ENCODE measurements at places on chromosomes 16 and 17.
A peak's percentile ranks its signal among the peaks of the same experiment; 100 is the strongest.

DNA sequence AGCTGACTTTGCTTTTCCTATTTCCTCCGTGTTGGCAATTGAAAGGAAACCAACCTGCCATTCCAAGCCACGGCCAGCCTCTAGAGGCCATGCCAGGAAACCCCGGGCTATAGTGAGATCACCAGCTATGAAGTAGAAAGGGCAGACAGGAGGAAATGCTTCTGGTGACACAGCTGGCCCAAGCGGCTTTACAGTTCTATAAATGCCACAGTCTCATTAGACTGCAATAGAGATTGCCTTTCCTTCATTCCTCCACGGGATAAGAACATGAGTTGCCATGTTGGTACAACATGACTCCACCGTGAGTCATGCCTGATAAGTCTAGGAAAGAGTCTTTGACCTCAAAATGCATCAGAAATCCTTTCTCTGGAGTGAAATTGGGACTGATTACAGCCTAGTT is 384.9 kb downstream of the GRIN2A start:
- no peak for DNase-seq

DNA sequence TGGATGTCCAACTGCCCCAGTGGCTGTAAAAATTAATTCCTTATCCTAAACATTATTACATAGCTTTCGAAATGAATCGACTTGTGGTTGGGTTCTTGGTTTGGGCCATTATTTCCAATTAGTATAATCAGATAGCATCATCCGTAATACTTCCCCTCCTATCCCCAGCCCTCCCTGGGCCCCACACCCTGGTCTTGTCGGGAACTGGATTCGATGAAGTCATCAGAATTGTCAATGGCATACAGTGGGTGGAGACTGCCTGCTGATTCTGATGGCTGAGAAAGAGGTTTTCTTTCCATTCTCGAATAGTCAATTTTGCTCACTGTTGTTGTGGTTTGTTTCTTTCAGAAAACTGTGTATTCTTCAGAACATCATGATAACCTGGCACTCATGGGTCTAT is 395.1 kb downstream of the SEC14L1 start:
- DNase-seq = no peak

GRCh38 chr17:63531022-63531965 is 8.1 kb downstream of the KCNH6 start:
- no peak for DNase-seq

DNA sequence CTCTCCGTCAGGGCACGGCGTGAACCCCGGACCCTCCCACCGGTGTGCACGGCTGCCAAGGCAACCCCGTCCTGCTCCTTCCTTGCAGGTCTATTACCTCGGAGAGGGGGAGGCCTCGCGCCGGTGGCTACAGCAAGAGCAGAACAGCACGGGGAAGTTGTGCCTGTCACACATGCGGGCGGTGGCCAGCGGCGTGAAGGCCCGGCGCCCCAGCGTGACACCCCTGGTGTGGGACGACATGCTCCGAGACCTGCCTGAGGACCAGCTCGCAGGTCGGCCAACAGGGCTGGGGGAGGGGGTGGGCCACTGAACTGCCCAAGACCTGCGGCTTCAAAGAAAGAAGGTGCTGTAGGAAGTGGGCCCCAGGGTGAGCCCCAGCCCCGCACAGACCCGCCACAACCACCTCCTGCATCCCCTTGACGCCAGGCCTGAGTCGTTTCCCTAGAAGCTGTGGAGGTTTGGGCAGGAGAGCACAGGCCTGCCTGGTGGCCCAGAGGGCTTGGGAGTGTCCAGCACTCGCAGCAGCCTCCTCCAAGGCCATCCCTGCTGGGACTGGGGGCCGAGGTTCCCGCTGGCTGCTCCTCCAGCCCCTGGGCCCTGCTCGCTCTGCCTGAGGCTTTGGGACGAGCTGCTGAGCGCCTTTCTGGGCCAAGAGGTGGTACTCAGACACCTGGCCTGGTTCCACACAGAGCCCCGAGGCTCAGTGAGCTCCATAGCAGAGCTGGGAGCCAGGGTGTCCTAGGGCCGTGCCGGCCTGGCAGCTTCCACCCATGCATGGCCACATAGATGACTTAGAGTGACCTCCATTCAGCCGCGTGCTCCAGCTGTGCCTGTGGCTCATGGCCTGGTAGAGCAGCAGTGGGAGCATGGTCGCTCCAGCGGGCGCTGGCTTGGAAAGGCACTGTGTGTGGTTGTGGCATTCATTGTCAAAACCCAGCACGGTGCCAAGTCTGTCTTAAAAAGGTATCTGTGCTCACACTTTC is 14.7 kb downstream of the CYBC1 start:
- DNase-seq = no peak

DNA sequence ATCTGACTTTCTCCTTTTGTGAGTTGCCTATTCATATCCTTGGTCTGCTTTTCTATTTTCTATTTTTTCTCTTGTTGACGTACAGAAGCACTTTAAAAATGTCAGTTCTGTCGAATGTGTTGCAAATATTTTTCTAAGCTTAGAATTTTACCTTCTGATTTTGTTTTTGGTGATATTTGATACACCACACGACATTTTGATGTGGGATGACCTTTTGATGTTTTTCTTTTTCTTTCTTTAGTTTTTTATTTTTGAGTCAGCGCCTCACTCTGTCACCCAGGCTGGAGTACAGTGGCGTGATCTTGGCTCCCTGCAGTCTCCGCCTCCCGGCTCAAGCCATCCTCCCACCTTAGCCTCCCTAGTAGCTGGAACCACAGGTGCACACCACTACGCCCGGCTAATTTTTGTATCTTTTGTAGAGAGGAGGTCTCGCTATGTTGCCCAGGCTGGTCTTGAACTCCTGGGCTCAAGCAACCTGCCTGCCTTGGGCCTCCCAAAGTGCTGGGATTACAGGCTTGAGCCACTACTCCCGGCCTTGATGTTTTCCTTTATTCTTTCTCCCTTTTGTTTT is 39.6 kb downstream of the WSB1 start:
- no peak for DNase-seq

- DNase-seq = no peak
These were observed 9.6 kb downstream of the SLC7A6 start for GRCh38 chr16:68273896-68274295.

DNA sequence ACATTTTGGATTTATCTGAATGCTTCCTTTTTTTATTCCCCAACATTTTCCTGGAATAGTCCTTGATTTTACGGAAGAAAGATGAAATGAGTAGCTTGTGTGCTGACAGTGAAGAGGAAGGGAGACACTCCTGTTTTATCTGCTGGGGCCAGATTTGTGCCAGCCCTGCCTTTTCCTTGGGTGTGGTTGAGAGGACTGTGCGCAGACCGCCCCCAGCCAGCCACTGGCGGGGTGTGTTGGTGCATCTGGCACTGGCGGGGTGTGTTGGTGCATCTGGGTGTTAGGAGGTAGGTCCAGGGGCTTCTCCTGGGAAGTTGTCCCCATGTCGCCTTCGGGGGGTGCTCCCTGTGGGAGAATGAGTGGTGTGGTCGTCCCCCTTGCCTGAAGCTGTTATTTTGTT is 39.5 kb downstream of the RAP1GAP2 start:
- no peak for DNase-seq

- DNase-seq = no peak
These were observed 3.3 kb downstream of the GOT2 start for GRCh38 chr16:58730724-58731370.

DNA sequence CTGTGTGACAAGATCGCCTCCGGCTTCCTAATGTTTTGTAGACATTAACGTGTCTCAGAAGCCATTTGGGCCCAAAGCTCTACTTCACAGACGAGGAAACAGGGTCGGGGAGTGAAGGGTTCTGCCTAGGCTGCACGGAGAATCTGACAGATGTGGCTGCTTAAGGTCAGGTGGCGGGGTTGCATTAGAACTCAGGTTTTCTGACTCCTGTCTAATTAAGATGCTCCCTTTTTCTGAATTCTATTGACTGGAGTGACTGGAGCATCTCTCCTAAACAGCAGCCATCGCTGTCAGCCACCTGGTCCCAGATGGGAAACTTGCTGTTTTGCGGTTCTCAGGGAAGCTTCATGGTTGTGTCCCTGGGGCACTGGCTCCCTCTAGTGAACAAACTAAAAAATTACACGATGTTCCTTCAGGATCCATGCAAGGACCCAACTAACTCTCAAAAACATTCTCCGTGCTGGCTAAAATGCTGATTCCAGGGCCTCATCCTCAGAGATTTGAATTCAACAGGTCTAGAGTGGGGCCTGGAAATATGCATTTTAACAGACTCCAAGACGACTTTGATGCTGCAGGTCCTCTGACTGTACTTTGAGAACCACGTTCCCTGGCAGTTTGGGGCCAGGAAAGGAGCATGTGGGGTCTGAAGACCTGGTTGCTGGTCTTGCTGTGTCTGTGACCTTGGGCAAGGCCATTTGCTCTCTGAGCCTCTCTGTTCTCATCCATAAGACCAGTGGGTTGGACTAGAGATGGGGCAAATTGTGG is 117.4 kb downstream of the IRF8 start:
- DNase-seq = peak; percentile 63

DNA sequence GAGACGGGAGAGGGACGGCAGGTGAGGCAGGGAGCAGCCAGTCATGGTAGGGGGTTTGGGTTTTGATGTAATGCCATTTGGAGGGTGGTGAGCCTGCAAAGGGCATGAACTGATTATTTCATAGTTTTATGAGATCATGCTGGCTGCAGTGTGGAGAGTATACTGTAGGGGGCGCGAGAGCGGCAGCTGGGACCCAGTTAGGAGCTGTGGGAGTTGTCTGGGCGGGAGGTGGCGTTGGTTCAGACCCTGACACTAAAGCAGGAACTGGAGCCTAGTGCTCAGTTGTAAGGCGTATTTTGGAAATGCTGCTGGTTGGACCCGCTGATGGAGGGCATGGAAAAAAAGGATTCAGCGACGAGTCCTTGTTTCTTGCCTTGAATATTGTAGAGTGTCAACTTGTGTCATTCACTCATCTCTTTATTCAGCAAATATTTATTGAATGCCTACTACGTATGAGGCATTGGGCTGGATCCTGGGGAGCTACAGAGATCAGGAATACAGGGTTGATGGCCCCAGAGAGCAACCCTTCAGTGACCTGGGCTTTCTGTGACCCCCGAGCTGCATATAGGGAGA is 23.7 kb upstream of the KDM8 start:
- peak; percentile 46 for DNase-seq

DNA sequence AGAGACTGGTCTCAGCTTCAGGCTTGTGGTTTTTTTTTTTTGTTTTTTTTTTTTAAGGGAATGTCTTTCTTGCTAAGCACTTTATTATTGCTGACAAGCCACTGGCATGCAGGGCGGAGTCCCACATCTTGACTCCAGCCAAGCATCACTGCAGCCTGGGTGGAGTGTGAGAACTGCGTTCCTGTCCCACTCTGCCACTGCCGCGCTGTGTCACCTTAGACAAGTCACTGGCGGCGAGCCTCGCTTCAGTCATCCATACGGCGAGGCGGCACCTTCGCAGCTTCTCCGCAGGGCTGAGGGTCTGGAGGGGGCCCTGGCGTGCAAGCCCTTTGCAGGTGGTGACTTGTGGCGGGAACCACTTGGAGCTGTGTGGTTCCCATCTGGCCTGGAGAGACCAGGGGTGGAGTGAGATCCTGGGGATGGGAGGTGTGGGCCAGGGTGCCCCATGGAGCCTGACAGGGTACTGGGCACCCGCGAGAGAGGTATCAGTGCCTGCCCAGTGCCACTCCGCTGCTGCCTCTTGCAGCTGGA is 99.1 kb upstream of the CIBAR2 start:
- no peak for DNase-seq

GRCh38 chr17:75392559-75392958 is 12.9 kb downstream of the GRB2 start:
- no peak for DNase-seq

- DNase-seq = no peak
These were observed 2.9 kb downstream of the HEXIM1 start for GRCh38 chr17:45150911-45151809.

DNA sequence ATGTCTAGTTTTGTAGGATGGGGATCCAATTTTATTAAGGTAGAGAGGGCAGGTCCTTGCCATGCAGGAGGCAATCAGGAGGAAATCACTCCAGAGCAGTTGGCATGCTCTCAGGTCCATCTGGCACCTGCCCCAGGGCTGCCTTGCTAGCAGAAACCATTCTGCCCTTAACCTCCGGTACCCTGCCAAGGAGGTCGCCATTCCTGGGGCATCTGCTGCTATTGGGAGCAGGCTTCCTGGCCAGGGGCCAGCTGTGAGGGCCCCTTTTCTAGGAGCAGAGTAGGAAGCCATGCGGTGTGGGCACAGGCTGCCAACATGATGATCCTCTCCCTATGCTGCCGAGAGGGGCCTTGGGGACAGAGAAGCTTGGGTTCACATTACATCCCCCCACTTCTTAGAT is 47.6 kb upstream of the MGAT5B start:
- no peak for DNase-seq

DNA sequence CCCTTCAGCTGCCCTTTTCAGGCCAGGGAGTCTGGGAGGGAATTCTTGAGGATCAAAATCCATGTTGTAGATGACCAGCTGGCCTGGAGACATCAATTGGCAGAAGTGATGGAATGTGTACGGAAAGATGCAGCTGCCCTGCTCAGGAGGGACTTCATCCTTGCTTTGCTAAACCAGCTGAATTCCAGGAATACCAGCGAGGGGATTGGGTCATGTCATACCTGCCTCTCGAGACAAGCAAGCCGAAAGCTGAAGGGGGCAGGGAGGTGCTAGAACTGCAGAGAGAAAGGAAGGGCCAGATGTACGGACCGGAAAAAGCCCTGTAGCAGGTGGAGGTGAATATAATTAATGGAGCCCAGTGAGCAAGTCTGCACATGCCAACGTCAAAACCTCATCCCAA is 25.6 kb upstream of the NTN1 start:
- DNase-seq = no peak

GRCh38 chr17:50260501-50260911 is 13.8 kb upstream of the TMEM92 start:
- DNase-seq = no peak

DNA sequence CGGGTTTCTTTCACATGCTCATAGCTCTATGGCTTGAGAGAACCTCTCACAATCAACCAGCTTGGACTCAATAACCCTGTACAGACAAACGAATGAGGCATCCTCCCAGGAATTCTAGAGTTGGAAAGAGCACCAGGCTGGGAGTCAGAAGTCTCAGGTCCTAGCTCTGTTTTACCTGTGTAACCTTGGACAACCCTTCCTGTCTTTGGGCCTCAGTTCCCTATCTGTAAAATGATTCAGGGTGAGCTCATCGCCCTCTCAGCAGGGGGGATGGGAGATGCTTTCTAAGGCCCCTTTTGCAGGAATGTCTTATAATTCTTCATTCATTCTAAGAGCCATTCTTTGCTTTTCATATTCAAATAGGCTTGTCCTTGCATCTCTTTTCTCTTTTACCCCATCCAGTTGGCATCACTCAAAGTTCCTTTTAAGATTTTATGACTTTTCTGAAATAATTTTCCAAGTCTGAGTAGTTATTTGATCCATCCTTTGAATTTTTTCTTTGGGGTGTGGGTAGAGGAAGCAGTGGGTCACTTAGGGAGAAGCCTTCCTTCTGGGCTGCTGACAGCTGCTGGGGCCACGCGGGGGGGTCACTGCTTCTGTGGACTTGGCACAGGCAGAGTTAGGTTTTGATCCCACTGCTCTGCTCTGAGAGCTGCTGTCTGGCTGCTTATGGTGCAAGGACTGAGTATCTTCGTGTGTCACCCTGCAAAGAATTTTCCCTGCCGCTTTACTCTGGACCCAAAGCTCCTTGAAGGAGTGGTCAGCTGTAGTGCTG is 102.7 kb downstream of the UTP18 start:
- no peak for DNase-seq

- DNase-seq = no peak
These were observed 15.1 kb upstream of the UTP6 start for GRCh38 chr17:31916491-31917064.

Measured in 8988T (cell line).